ENCODE measurements at places on chromosomes 4 and X.
A peak's percentile ranks its signal among the peaks of the same experiment; 100 is the strongest.

- no peak for DNase-seq
Measured at GRCh38 chrX:31293409-31293808, 221.6 kb upstream of the FTHL17 start.

DNA sequence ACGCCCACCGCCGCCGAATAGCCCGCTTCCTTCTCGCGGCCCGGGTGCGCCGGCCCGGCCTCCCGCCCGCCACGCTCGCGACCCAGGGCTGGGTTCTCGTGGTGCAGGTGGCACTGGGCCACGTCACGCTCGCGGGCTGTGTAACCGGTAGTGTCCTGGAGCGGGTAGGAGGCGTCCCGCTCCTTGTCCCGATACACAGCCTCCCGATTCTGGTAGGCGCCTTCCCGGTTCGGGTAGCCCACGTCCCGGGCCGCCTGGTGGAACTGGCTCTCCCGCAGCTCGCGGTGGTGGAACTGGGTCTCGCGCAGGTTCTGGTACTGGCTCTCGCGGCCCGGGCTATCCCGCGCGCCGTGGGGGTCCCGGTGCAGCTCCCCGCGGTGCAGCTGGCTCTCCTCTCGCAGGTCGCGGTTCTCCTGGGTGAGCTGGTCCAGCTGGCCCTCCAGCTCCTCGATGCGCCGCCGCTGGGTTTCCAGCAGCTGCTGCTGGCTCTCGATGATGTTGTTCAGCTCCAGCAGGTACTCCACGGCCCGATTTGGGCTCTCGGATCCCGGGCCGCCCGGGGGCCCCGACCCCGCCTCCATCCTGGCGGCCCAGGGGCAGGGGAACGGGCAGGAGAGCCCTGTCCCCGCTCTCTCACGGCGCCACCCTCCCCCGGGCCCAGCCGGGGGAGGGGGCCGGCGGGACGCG is 39.3 kb upstream of the IQSEC2 start:
- DNase-seq: no peak

GRCh38 chr4:152217896-152218295 is 318.0 kb downstream of the FBXW7 start:
- no peak for DNase-seq

DNA sequence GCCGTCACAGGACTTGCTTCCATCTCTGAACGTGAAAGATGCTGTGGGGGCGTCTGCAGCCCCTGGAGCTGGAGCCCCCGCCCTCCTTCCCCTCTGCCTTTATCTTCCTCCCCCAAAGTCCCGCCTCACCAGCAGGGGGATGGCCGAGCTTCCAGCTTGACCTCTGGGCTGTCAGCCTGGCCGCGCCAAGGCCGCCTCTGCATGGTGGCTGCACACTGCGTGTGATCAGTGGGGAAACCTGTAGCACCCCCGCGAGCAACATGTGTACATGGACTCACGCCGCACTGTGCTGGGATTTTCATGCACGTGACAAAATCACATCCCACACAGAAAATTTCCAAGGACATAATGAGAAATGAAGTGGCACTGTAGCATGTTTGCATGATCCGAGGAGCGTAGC is 26.5 kb upstream of the PSAPL1 start:
- no peak for DNase-seq

GRCh38 chr4:132513491-132513890 is 635.6 kb upstream of the PCDH10 start:
- no peak for DNase-seq

GRCh38 chrX:39067866-39068265 is 266.6 kb downstream of the MID1IP1 start:
- DNase-seq: no peak

DNA sequence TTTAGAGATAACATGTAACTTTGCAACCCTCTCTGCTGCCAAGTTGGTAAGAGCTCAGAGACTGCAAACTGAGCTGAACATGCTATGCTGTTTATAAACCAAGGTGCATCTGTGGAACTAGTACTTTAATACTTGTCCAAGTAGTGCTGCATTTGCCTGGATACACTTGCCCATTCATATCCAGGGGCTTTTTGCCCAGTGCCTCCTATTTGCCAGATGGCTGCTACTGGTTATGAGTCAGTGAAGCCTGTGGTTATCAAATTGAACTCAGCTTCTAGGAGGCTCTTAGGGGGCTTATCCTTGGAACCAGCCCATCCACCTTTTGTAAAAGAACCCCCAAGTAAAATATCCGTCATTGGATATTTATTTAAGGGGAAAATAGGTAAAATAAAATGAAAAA is 79.6 kb downstream of the AFF2 start:
- DNase-seq: no peak

DNA sequence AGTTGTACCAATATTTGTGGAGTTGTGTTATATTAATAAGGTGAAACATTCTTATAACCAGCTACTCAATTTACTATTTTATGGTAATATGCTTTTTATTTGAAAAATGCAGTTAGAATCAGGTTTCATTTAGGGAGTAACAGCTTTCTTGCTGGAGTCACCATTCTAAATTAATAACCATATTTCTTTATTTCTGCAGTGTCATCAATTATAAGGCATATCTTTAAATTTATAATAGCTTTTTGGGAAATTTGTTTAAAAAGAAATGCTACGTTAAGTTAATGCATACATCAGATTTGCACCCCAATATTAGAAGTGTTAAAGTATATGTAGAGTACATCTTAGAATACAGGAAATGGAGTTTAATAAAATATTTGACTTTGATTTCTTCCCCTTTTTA is 18.9 kb downstream of the USP38 start:
- no peak for DNase-seq

DNA sequence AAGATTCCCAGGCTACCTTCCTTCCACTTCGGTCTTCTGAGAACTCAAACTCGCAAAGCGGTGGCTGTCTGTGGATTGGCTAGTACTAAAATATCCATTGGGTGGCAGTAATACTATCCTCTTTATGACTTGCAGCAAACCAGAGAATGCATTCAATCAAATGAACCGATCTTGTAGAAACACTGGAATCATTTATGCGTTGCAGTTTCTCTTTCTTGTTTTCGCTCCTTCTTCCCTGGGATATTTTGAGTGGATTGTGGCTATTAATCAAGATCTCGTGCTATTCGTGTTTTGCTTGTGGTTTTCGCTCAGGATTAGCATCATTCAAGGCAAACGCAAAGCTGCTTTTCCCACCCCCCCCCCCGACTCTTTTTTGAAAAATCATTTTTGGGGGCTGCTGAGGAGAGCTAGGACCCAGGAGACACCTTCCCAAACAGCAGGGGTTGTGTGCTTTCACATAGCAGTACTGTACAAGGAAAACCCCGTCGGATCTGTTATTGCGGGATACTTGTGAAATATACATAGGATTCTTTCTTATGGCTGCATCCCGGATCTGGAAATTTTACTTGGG is at the start of gene IL1RAPL1:
Gene IL1RAPL1, plus strand, starts transcription at position 466 of the 571 bp plus-strand sequence.
- no peak for DNase-seq

DNA sequence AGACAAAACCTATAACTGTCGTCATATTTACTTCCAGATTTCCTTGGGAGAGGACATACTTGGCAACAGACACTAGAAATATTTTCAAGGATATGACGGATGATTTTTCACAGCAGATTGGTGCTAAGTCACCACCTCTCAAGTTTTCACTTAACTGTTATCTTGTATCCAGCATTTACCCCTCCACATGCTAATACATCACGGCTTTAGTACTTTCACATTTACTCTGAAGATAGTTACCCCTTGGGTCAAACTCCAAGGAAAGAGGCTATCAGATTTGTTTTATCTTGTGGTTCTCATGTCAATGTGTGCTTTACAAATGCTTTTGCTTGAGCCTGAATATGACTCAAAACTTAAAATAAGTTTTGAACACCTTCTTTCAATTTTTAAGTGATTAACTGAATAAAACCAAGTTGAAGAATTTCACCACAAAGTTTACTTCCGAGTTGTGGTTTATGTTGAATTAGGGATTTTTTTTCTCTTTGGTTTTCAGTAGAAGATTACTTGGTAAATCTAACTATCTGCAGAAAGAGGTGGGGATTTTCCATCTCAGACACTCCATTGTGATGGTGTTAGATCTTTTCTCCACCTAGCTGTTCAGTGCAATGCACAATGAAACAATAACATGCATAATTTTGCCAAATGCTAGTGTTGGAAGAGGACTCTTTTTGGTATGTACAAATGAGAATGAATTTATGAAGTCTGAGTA is 75.4 kb upstream of the FAT1 start:
- no peak for DNase-seq

DNA sequence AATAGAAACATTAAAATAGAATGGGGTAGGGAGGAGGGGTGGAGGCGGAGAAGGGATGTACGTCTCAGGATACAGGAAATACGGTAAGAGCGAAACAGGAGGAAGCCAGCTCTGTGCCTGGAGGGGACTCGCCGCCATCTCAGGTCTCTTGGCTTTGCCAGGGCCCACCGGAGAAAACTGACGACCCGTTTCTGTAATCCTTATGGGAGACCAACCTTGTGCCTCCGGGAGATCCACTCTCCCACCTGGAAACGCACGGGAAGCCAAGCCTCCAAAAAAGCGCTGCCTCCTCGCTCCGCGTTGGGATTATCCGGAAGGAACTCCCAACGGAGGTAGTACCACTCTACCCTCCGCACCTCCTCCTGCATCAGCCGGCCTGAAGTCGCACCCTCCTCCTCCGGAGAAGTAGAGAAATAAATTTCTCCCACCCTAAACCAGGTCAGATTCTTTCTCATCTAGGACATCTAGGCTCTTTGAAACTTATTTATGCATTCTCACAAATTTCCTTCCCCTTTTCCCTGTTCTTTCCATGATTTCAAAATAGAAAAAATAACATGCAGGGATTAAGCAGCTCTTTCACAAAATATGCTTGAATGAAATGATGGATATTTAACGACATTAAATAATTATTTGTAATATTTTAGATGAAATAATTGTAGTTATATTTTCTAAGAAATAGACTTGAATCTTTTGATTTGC is at the start of gene NBDY:
Gene NBDY, plus strand, starts transcription at position 92 of the 699 bp plus-strand sequence. Its CDS starts 111 bp downstream, at position 203.
- peak; percentile 23 for DNase-seq
